Adrenal gland (tissue), 19 donors: ENCODE measurements at places on chromosomes 6 and 20. TPM values are rescaled to one million over a fixed set of nuclear protein-coding genes. Genes with fewer than 3 reads are reported as not detected.

SLC17A1 gene
- 1.0 TPM for polyA plus RNA-seq

EFCAB8 gene
- 0.40 TPM for polyA plus RNA-seq

TBX18 gene
- polyA plus RNA-seq, result 6.3 TPM

PRKN gene
- 2.9 TPM for polyA plus RNA-seq
